Left cardiac atrium (tissue), 4 donors: ENCODE measurements at places on chromosomes 16 and 17. TPM values are rescaled to one million over a fixed set of nuclear protein-coding genes. Genes with fewer than 3 reads are reported as not detected.

DNA sequence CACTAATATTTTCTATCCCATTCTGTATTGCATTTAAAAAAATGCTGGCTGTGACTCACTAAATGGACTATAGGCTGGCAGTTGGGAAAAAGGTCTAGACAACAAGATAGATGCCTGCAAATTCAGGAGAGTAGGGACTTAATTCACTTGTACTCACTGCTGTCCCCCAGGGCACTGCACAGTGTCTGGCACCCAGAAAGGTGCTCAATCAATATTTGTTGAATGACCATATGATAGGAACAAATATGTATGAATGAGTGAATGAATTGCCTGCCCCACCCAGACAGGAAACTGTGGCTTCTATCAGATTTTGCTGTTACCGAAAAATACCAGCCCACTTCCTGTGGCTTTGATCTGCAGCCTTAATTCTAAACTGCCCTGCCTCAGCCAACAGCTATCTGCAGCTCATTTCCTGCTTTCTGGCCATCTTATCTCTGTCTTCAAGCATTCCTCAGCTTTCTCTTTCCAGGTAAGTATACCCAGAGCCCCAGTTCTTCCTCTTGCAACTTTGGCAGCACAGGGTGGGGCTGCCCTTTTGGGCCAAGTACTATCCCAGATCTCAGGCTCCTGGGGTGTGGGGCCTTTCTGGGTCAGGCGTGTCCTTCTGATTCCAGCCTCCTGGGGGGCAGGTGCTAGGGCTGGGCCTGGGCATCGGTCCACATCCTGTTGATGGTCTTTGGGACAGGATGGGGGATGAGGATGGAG, 15.3 kb upstream of the TNS4 start:
- no peak for DNase-seq

DNA sequence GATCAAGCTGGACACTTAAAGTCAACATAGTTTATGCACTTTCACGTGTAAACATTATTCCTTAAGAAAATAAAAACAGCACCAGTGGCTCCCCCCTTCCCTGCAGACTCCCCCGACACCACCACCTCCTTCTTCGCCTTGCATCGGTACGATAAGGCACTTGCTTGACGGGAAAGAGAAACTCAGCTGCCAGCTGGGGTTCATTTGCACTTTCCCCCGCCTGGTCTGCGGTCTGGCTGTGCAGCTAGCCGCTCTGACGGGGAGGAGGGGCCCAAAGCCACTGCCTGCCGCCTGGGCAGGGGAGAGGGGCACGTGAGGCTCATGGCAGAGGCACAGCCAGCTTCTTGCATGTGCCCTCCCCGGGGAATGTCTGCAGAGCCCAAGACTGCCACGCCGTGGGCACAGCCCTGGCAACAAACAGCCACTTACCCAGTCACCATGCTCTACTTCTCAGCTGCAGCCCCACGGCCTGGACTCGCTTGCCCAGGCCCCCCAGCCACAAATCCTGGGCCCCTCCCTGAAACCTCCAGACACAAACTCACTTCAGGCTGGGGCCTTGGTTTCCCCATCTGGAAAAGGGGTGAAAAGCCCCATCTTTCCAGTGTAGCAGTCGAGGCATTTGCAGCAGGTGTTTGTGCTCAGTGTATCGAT, 16.5 kb upstream of the PRM1 start:
- peak; percentile 49 for DNase-seq

- peak; percentile 22 for DNase-seq
Observed at GRCh38 chr16:56041556-56042140, 149.6 kb upstream of the GNAO1 start.

DNA sequence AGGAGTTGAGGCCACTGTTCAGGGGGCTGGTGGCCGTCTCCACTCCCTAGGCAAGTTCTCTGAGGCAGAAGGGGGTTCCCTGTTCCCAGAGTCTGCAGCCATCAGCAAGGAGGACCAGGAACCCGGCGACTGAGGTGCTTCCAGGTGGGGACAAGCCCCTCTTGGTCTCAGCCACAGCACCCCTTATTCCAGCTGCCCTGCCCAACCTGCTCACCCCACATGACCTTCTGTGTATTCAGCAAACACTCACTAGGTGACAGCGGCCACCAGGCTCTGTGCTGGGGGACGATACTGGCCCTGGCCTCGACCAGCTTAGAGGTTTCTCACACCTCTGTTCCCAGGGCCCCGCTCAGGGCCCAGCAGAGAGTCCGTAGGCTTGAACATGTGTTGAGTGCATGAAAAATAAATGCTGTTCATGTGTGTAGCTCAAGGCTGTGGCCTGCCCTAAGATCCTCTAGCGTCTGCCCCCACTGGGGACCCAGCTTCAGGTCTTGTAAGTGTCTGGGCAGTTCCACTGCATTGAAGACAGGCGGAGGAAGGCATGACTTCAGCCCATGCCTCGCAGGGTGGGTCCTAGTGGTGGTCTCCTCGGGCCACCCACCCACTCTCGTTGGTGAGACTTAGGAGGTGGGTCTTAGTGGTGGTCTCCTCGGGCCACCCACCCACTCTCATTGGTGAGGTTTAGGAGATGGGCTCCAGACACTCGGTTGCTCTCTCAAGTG, 44.2 kb downstream of the NT5M start:
- no peak for DNase-seq

DNA sequence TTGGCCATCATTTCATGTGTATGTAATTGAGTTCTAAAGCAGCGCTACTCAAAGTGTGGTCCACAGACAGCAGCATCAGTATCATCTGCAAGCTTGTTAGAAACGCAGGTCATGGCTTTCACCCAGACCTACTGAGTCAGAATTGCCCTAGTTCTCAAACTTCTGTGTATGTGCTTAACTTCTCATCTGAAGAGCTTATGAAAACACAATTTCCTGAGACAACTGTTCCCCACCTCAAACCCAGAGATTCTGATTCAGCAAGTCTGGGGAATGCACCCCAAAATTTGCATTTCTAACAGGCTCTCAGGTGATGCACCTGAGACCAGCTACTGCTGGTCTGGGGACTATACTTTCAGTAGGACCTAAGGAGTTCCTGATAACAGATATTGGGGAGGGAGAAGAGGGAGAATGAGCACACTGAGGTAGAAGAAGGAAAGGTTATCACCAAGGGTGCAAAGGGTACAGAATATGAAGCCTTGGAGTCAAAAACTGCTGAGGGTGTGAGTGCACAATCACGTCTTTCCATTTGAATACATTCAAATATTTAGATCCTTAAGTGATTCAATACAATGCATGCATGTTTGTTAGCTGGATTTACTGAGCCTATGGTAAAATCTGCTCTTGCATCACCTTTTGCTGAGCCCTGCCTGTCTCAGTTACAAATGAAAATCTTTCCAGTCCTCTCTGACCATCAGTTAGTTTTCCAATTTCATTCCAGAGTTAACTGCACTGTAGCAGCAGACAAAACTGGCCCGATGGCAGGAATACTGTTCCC, 29.2 kb upstream of the SKAP1 start:
- DNase-seq: no peak

DNA sequence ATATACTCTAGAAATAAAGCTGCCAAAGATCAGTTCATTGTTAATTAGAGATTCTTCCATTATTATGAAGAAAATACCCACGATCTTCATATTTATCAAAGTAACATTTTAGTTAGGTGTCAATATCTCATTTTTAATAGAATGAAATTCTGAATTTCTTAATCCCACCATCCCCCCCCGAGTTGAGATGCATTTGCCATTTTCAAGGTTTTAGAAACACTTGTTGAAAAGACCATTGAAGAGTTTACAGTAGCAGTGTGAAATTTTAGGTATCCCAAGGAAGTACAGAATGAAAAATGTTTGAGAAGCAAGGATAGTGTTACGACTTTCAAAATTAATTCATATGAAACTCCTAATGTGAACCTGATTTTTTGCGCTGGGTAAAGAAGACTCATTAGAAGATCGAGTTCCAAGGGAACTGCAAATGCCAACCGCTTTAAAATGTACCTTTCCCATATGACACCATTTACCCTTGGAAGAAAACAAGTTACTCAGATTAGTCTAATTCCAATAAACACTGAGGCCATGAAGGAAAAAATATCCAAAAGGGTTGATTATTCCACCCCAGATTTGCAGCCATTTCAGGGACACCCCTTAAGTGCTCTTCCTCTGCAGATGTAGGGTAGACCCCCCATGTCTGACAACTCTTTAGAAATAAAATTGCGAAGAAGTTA, 731 bp downstream of the IKZF3 start:
- DNase-seq: no peak

FNDC8 gene
- not detected for total RNA-seq

IRX3 gene
- 6.2 TPM for total RNA-seq
